Activated T-cell treated with anti-CD3 and anti-CD28 coated beads for 24 hours (primary cell): ENCODE measurements at places on chromosomes 5 and 9.

GRCh38 chr5:126847826-126848251 lies 70.9 kb downstream of the LMNB1 start:
- DNase-seq, result no peak

DNA sequence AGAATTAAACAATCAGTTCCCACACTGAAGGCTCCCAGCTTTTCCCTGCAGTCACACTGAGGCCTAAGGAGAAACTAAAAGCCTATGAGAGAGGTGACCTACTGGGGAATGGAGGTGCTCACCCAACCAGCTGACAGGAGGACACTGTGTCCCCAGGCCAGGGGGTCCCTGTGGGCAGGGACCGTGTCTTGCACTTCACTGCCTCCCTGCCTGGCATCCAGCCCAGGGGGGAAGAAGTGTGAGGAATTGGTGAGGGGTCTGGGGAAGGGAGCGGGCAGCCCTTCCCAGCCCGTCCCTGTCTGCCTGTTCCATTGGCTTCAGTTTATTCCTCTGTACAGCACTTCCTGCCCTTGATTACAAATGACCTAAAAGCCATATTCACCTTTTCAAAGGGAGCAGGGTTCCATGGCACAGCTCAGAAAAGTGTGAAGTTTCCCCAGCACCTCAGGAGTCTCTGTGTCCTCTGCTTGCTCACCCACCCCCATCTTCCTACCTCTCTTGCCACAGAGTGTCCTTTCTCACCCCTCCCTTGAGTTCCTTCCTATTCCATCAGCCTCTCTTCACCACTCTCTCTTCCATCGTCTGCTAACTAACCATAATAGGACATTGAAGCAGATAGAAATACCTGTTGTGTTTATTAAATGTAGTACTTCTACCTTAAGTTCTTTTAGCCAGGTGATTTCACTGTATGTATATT lies 12.9 kb downstream of the OTULINL start:
- no peak for DNase-seq

DNA sequence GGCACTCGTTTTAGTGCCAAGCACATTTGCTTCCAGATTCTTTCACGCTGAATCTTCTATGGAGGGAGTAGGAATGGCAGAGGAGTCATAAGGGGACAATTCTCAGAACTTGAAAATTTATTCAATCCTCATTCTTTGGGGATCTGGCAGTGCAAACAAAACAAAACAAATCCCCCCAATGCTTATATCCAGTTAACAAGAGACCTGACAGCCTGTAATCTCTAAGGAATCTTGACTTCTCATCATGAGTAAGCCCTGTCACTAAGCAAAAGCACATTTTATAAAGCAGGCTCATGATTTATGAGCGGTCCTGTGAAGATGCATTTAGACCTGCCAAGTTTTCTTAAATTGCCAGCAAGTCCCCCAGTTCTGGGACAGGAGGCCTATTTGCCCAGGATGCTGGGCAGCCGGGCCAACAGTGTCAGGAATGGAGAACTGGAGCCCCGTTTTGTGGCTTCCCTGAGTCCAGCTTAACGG lies 513.9 kb downstream of the CTNND2 start:
- DNase-seq, result no peak

DNA sequence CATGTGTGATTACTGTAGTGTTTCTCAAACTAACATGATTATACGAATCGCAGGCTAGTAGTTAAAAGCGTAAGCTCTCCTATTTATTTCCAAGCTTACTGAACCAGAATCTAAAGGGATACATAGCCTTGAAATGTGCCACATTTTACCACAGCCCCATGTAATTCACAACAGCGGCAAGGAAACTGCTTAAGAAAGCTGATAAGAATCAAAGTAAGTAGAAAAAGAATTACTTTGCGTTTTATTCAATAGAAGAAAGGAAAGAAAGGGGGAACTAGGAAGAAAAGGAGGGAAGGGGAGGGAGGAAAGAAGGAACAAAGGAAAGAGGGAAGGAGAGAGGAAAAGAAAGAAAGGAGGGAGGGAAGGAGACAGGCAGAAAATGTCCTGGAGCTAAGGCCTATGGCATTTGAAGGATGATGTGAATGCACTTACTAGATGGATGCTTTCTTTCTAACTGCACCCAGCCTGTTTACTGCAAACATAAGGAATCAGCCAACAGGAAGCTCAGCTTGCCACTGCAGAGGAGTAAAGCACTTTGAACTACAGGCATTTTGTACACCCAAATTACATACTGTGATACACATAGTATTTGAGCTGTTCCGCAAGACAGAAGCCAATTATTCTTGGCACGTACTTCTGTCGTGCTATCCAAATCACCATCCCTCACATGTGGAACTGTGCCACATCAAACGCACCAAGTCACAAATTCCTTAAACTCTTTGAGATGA lies 521.7 kb downstream of the RAB3C start:
- no peak for DNase-seq

DNA sequence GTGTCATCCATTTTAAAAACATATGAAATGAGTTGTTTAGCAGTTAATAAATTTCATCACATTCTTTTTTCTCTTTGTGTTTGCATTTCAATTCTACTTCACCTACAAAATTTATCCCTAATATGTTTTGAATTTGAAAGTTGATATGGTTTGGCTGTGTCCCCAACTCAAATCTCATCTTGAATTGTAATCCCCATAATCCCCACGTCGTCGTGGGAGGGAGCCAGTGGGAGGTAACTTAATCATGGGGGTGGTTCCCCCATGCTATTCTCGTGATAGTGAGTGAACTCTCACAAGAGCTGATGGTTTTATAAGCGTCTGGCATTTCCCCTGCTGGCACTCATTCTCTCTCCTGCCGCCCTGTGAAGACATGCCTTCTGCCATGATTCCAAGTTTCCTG lies 200.1 kb downstream of the EPB41L4A start:
- DNase-seq, result no peak

DNA sequence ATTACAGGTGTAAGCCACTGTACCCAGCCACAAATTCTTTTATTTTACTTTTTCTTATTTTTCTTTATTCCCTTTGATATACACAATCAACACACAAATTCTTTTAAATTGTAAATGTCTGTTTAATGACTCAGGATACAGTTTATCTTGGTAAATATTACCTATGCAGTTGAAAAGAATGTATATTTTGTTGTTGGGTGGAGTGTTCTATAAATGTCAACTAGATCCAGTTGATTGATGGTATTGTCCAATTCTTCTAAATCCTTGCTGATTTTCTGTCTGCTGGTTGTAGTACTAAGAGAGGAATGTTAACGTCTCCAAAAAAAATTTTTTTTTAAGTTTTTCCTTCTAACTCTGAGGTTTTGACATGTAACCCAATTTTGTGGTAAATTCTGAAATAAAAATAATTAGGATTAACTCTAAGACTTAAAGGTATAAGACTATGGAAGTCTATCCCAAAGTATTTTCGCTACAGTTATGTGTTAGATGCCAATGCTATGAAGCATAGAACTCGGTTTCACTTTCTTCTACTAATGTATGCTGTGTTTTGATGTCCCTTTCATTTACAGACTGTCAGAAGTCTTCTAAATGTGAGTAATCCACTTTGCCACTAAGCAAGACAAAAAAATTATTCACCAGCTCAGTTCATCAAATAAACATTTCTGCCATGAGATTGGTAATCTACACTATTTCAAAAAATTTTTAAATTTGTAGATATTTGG lies 720.2 kb upstream of the C9orf72 start:
- no peak for DNase-seq

GRCh38 chr5:159826351-159827214 lies 89.7 kb upstream of the ADRA1B start:
- no peak for DNase-seq

GRCh38 chr9:69213647-69214046 lies 39.6 kb downstream of the TJP2 start:
- no peak for DNase-seq

DNA sequence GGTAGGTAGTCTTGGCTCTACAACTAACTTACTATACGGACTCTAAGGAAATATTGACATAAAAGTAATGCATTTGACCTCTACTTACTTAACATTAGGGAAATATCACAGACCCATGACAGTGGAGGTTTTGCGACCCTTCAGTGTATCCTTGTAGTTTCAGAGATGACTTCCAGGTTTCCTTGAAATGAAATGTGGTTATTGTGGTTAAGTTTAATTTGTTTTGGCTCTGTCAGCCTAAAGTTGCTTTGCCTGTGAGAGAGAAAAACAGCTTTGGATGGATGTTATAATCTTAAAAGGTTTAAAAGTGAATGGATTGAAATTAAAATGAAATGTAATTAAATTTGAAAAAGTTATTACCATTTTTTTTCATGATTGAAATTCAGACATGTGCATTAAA lies 42.9 kb downstream of the LRRTM2 start:
- no peak for DNase-seq

GRCh38 chr9:70581955-70582350 lies 167.5 kb upstream of the KLF9 start:
- DNase-seq, result no peak

DNA sequence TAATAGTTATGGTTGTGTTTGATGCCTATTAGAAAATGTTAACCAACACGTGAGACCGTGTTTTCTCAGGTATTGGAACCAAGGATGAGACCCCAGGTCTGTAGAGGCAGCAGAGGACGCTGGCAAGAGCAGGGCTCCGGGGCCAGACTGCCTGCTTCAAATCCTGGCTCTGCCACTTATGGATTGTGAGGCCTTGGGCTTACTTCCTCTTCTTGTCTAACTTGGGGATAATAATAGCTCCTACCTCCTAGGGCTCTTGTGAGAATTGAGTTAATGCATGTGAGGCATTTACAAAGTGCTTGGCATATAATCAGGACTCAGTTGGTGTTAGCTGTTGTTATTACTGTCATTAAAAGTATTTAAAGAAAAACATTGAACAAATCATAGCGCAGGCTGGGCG lies 85.5 kb upstream of the PITX1 start:
- DNase-seq, result no peak

DNA sequence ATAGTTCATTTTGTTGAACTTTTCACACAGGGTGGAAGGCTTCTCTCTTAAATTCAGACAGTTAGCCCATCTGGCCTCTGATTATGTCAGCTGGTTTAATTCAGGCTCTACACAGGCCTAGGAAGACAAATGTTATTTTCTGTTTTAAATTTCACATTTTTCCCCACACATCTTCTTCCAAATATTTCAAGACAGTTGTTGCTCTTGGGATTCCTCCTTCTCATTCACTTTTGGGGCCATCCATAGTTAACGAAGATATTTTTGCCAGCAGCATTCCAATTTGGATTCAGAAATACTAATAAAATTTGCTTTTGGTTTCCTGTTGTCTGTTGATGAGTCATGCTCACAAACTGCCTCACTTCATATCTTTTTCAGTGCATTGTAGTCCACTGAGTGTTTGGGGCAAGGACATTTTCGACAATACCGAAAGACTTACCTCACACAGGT lies 475.4 kb downstream of the DMAC1 start:
- DNase-seq, result no peak

- DNase-seq, result no peak
Observed at GRCh38 chr9:124660341-124660801, 110.7 kb downstream of the NR6A1 start.

DNA sequence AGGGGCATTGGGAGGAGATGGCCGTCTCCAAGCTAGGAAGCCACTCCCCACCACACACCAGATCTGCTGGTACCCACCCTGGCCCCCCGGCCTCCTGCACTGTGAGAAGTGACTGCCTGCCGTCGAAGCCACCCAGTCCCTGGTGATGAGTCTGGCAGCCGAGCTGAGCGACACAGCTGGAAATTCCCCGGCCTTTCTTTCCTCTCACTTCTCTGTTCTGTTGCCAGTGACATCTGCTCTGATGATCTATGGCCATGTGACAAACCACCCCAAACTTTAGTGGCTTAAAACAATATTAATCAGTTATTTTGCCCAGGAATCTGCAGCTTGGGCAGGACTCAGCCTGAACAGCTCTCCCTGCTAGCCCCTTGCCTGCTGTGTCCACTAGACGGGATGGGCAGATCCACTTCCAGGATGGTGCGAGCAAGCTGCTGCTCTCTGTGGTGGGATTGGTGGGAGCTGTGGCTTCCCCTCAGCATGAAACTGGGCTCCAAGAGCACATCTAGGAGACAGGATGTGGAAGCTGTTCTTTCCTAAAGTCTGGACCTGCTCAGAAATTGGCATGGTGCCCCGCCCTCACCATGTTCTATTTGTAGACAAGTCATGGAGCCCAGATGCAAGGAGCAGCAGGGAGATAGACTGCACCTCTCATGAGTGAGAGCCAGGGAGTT lies 211.2 kb downstream of the GADD45G start:
- no peak for DNase-seq

GRCh38 chr5:55303238-55303690 lies 4.2 kb downstream of the DHX29 start:
- no peak for DNase-seq
